ENCODE measurements at places on chromosomes 1 and 21.

GRCh38 chr21:25494804-25495203, 112.5 kb downstream of the MRPL39 start:
- no peak for DNase-seq

GRCh38 chr21:38228537-38228936, 28.3 kb upstream of the KCNJ15 start:
- no peak for DNase-seq

DNA sequence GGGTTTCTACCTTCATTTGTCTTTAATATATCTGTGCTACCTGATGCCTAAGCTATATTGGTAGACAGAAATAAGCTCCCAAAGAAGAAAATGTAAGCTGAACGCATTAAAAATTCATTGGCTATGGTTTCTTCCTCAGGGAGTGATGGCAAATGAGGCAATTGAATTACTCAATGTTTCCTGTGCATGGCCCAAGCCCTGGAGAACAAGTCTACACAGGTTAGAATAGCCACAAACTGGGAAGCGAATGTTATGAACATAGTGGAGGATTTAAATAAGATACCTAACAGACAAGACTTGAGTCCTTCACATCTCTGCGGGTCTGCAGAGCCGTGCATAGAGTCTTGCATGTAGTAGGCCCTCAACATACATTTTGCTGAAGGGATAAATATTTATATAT, 350.3 kb downstream of the RWDD3 start:
- no peak for DNase-seq

DNA sequence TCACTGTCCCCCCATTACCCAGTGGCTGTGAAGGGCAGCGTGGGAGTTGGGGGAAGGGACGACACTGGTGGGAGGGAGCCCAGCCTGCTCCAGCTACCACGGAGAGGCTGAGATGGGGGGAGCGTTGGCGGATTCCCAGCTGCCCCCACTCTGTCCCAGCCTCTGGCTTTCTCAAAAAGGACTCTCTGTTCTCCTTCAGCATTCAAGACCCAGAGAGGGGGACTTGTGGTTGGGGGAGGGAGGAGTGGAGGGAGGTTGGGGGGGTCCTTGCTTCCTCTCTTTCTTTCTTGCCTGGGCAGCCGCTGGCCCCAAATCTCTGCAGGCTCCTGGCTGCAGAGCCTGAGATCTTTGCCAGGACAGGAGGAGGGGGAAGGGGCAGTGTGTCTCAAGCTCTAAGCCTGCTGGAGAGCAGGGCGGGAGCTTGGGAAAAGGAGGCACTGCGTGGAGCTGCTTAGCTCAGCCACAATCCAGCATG, 2.2 kb downstream of the ATP1A2 start:
- peak; percentile 28 for DNase-seq

DNA sequence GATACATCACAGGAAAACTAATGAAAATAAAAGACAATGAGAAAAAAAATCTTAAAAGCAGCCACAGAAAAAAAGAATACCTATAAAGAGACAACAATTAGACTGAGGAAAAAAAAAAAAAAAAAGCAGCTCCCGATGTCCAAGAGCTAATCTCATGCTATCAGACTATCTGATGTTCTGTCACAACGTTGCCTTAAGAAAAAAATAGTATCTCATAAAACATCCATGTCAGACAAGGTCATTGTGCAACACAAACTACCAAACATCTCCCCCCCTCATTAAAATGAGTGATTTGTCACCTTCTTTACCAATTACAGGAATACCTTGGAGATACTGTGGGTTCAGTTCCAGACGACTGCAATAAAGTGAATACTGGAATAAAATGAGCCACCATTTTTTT, 68.9 kb downstream of the ZNF644 start:
- no peak for DNase-seq

GRCh38 chr1:32736812-32737791, 34.5 kb upstream of the SYNC start:
- no peak for DNase-seq

DNA sequence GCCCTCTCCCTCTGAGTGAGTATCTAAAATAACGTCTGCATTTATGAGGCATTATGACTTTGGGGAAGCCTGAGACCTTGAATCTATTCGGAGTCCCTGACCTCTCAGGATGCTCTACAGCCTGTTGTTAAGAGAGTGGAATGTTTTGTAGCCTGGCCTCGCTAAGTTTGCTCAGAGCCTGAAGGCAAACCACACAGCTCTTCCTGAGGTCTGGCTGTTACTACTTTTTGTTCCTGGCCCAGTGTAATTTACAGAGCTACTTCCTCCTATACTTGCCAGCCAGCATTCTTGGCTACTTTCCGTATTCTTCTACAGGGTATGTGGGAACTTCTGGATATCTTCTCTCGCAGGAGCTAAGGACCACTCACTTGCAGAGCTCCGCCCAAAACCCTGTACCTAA, 3.6 kb upstream of the ZMYM4 start:
- DNase-seq, result peak; percentile 4

- DNase-seq, result no peak
These were observed 67.9 kb upstream of the ARID1A start for GRCh38 chr1:26627954-26628353.

GRCh38 chr1:153401461-153401860, 10.6 kb upstream of the S100A8 start:
- no peak for DNase-seq

DNA sequence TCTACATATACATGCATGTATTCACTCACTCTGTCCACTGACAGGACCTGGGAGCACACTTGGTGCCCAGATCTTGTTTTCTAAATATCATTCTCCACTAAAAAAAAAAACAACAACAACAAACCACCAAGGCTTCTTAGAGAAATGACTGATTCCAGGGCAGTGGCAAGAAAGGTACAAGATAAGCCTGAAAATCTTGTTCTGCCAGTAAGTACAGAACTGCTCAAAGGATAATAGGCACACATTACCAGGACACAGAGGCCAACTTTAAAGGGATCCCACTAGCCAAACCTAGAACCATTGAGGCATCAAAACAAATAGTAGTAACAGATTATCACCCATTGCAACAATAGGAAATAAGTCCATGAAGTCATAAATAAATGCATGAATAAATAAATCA, 10.7 kb downstream of the HSD11B1 start:
- no peak for DNase-seq

All from renal pelvis (tissue), 12 donors.